MM.1S (cell line): ENCODE measurements at places on chromosomes 12 and 14.

- peak; percentile 23 for DNase-seq
Observed at GRCh38 chr14:22650960-22651521, 6.9 kb upstream of the OR6J1 start.

DNA sequence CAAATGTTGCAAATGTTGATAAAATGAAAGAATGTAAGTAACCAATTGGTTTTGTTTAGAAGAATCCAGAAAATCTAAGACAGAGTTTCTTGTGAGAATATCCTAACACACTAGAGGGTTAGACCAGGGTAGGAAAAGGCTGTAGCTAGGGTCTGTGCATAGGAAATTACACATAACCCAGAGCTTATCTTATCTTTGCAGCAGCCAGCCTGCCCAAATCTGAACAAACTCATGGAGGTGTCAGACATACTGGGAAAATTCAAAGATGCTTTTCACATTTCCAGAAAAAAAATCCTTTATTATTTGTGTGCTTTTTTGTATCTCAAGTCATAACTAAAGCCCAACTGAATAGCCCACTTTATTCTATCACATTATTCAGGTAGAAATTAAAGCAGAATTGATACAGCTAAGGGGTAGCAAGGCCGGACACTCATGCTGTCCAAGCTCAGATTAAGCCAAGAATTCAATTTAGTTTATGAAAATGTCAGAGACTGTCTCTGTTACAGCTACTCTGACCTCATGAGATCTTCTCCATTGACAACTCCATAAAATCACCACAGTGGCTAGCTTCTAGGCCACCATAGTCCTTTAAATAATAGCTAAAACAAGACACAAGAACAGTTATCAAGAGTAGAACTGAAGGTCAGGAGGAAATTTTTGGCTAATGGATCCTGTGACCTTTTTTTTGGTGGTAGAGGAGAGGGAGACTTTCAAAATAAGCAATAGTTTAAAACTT lies 169.6 kb upstream of the RASSF8 start:
- DNase-seq, result no peak

DNA sequence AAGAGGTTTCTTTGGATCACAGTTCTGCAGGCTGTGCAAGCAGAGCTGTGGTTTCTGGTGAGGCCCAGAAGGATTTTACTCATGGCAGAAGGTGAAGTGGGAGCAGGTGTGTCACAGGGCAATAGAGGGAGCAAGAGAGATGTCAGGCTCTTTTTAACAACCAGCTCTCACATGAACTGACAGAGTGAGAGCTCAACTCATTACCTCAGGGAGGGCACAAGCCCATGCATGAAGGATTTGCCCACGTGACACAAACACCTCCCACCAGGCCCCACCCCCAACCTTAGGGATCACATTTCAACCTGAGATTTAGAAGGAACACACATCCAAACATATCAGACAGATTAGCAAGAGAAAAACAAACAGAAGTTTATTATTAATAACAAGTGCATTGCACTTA lies 470.4 kb downstream of the GALC start:
- DNase-seq, result peak; percentile 67

- DNase-seq, result no peak
Observed at GRCh38 chr12:10491766-10492165, 13.9 kb upstream of the EIF2S3B start.

- no peak for DNase-seq
Observed at GRCh38 chr12:16303939-16304338, 26.5 kb upstream of the SLC15A5 start.

GRCh38 chr12:130920723-130921381 lies 32.9 kb upstream of the ADGRD1 start:
- DNase-seq, result no peak

DNA sequence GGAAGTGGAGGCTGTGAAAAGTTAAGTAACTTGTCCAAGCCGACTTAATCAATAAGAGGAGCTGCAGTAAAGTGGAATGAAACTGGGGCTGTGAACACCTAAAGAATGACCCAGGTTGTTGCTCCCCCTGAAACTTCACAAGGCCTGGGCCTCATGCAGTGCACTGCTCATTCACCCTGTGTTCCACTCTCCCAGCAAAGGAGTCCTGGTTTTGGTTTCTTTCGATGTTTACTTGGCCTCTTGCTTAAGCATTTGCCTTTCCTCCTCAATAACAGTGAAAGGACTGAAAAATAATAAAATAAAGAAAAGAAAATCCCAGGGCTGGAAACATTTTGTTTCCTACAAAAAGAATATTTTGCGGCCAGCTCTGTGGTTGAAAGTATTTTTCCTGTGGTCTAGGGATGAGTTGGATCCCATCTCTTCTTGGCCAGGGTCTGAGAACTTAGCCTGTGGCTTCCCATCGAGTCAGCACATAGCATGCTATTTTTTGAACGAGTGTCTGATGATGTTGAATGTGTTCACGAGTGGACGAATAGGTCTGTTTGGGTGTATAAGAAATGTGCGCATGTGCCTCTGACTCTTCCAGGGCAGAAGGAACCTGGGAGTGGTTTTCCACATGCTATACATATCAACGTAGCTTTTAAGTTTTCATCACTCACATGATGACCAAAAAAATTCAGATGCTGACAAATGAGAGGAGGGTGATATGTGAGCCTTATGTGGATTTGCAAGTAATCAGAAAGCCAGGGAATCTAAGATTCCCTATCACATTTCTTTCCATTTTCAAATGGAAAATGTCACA lies 349.8 kb downstream of the ZFP36L1 start:
- DNase-seq, result no peak

GRCh38 chr14:105526776-105527380 lies 495 bp downstream of the TMEM121 start:
- no peak for DNase-seq

- DNase-seq, result peak; percentile 78
Observed at GRCh38 chr12:130879212-130879686, 7.4 kb downstream of the RAN start.
